ENCODE measurements at places on chromosomes 16 and 17.

DNA sequence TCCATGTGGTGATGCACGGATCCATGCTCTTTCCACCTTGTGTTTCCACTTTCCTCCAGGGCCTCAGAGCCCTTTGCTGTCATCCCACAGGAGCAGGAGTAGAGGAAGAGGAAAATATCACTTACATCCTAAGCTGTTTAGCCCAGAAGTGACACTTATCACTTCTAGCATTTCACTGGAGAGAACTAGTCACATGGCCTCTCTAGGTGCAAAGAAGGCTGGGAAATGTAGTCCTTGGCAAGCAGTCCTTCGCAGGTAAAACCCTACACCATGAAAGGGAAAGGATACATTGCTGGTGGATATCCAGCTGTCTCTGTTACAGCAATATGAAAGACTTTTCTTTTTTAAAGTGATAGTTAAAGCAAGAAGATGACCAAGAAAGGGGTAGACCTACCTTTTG is 185.9 kb downstream of the RGS9 start:
- DNase-seq: no peak

DNA sequence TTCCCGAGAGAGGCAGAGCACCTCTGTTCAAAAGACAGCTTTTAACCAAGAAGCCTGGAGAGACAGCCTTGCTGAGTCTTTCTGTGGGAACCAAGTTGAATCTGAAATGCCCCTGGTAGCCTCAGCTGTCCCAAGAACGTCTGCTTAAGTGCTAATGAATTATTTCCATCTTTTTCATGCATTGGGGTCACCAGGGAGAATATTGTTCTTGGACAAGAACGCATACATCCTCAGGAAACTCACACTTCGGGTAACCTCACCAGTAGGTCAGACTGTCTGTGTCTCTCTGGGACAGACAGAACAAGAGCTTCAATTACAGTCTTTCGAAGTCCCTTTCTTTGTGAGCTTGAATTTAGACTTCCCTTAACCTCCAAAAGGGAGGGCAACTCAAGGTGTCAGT is 134.6 kb upstream of the ADAMTS18 start:
- DNase-seq: no peak

DNA sequence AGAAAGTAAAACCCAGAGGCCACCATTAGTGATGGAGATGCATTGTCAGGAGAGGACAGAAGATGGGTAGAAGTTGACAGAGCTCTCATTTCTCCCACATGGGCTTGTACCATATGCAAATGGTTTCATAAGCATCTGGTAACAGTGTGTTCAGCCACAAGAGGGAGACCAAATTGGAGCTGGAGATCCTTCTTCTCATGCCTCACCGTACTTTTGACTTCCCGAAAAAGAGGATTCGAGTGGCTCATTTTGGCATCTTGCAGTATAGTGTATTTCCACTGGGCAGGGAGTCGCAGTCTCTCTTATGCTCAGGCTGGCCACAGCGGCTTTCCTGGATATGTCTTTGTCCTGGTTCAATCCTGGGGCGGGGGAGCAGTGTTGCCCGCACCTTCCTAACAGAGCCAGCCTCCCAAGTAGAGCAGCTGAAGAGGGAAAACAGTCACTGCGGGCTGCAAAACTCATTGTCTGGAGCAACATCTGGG is 23.8 kb downstream of the TBC1D3B start:
- DNase-seq: no peak

DNA sequence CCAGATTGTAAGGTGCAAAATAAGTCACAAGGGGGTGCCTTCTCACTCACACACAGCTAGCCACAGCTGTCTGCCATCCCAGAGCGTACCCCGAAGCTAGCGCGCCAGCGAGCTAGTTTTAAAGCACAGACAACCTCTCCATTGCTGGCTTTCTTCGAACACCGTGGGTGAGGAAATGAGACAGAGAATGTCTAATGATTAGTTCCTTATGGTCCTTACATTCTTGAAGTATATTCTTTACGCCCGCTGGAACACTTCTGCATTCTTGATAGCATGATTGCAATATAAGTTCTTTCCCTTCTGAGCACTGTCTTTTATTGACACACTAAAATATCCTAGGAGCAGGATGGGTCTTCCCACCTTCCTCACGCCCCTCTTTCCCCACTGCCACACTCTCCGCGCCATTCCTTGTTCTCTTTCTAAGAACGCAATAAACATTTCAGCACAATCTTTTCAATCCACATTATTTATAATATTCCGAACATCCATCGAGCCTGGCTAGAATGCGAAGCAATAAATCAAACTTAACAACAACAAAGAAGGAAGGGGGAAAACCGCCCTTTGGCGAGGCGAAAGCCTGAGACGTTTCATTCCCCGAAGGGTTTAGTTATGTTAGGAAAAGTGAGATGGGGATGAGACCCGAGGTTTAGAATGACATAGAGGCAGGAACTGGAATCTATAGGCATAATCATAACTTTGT is 251.3 kb downstream of the NTN1 start:
- DNase-seq: no peak

GRCh38 chr16:13521356-13521755 is 398.6 kb upstream of the ERCC4 start:
- no peak for DNase-seq

DNA sequence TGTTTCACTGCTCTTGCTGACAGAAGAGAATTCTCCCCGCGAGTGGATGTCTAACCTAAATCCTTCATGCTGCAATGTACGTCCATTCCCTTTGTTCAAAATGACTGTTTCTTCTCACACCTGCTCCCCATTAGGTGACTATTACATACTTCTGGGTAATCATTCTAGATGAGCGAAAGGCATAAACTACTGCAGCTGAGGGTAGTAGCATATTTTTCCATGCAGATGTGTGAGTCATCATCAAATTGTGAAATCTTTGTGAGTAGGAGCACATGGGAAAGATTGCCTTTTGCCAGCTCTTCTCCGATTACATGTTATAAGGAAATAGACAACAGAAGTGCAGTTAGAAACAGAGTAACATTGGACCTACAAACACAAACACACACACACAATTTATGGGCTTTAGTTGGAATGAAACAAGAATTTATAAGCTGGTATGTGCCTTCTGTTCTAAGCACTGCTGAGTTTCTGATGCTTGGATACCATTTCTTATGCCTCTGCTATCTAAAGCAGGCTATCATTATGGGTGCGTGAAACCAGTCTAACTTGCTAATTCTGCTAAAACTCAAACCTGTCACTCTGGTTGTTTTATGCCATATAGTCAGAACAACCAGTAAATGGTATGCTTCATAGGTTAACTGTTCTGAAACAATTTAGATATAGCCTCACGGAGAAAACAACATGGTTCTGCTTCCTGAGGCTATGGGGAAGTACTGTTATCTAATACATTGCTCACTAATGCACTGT is 346.9 kb upstream of the PSMD7 start:
- no peak for DNase-seq

GRCh38 chr16:4994719-4995434 is 36.7 kb downstream of the SEC14L5 start:
- no peak for DNase-seq

- DNase-seq: no peak
These were observed 2.7 kb downstream of the TXNDC17 start for GRCh38 chr17:6643451-6644125.

GRCh38 chr16:80806927-80807340 is 2.5 kb upstream of the CDYL2 start:
- DNase-seq: peak; percentile 28

DNA sequence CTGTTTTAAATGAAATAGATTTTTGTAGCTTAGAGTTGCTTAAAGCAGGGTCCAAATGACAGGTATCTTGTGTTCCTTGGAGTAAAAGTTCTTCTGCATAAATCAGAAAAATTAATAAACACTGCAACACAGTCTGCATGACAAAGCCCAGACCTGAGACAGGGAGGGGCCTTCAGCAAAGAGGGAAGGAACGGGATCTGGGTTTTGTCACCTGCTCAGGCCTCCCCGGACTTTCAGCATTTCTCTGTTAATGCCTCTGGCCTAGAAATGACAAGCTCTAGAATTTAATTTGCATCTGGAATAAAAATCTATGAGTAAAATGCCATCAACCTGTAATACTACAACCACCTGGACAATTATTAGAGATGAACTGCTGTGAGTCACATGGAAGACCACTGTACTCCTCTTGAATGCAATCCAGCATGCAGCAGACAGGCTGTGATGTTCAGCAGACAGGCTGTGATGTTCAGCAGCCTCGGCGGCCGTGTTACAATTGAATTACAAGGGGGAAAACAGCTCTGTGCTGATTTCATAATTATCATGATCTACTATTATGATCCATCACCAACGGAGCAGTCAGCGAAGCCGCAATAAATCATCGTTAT is 170.2 kb downstream of the TOX3 start:
- DNase-seq: no peak

DNA sequence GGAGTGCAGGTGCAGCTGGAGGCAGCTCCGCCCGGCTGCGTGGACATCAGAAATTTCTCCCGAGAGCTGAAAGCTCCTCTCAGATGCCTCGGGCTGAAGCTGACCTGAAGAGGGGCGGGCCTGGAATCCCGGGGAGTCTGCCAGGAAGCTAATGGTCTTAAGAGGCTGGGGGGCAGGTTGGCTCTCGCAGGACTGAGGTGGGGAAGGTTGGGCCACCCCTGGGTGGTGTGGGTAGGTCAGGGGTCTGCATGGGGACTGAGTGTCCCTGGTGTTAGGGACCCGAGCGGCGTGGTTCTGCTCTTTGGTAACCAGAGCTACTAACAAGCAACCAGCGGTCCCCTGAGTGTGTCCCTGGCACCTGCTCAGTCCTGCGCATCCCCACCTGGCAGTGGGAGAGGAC is 3.5 kb downstream of the CHMP6 start:
- DNase-seq: no peak

- DNase-seq: no peak
These were observed 2.4 kb downstream of the ABAT start for GRCh38 chr16:8676737-8677375.

DNA sequence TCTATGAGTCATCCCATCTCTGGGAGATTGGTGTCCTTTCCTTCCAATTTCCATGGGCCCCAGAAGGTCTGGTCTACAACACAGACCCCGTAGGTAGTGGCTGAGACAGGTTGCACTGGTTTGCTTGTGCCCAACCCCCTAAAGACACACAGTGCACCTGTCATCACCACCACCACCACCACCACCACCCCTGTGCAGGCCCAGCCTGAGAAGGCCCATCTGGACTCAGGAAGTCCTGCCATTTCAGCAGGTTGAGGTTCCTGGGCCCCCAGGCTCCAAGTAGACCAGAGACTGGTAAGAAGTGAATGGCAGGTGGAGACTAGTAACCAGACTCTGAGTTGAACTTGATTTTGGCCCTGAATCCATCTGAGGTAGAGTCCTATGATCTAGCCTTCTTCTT is 25.9 kb upstream of the PHB1 start:
- DNase-seq: no peak

- DNase-seq: no peak
These were observed 4.8 kb downstream of the CA5A start for GRCh38 chr16:87931504-87931903.

DNA sequence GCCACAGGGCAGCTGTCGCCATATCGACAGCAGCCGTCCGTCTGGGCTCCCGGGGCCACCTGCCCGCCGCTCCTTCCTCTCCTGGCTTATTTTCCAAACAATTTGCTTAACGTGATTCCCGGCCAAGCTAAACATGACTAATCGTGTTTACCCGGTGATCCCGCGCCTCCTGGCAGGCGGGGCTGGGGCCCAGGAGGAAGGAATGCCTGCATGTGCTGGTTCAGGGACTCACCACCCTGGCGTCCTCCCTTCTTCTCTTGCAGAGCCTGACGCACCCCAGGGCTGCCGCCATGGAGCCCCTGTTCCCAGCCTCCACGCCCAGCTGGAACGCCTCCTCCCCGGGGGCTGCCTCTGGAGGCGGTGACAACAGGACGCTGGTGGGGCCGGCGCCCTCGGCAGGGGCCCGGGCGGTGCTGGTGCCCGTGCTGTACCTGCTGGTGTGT is 6.1 kb downstream of the SSTR5 start:
- no peak for DNase-seq

DNA sequence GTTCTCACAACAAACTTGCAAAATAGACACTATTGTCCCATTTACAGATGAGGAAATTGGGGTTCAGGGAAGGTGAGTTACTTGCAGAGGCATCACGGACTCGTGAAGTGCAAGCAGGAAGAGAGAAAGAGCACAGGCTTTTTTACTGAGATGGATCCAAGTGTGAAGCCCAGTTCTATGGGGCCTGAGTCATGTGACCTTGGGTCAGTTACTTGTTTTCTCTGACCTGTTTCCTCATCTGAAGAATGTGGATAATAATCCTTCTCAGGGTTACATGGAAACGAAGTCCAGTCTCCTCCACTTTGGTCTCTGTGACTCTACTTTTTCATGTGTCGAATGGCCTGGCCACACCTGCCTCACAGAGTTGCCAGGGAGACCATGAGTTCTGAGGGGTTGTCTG is 134.4 kb downstream of the SPACA3 start:
- DNase-seq: no peak

- DNase-seq: peak; percentile 47
These were observed 771 bp downstream of the MSRB1 start for GRCh38 chr16:1942047-1942809.

DNA sequence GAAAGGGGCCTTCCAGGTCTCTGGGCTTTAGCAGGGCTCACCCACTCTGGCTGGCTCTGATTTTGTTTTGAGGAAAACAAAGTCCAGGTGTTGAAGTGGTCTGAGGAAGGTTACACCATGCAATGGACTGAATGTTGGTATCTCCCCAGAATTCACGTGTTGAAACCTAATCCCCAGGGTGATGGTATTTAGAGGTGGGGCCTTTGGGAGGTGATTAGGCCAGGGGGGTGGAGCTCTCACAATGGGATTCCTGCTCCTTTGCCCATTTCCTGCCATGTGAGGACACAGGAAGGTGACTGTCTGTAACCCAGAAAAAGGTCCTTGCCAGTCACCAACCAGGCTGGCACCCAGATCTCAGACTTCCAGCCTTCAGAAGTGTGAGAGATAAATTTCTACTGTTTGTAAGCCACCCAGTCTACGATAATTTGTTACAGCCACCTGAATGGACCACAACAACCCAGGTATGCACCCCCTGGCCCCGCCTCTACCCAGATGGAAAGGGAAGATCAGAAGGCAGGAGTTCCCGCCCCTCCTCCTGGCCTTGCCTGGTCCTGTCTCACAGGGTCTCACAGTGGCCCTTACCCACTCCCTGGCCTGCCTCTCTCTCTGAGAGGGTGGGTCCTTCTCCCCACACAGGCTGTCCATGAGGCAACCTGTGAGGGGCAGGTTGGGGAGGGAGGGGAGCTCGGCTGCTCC is 32.0 kb downstream of the LRRC75A start:
- no peak for DNase-seq

GRCh38 chr17:70107441-70107840 is 32.4 kb downstream of the KCNJ16 start:
- DNase-seq: no peak

- no peak for DNase-seq
These were observed 47.6 kb upstream of the GNAO1 start for GRCh38 chr16:56143666-56144065.

- no peak for DNase-seq
These were observed 200.4 kb upstream of the N4BP1 start for GRCh38 chr16:48810436-48810802.

Data from hematopoietic multipotent progenitor cell treated with erythropoietin and hydrocortisone succinate and interleukin-3 and kit ligand, for 6 days (in vitro differentiated cells).